ENCODE measurements at places on chromosomes 3 and 15.
A peak's percentile ranks its signal among the peaks of the same experiment; 100 is the strongest.

DNA sequence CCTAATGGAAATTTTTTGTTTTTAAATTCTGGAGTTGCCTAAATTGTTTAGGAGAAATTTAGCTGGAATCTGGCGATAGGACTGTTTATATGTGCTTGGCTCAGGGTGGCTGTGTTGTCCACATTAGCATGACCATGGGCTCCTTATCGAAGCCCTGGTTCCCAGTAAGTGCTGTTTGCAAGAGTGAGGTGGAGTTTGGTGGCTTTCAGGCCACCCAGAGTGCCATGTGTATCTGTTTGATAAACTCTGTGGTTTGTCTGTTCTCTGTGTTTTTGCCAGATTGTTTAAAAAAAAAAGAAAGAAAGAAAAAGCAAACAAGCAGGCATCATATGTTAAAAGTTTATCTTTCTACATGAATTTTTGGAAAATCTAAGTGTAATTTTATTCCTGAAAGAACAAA is 51.5 kb downstream of the PLCL2 start:
- H3K27me3 ChIP-seq, result peaks cover 34% of the 10 kb centered on the region
- H3K4me3 ChIP-seq, result no peak overlapping the region
- H3K27ac ChIP-seq, result no peak overlapping the region
- H3K4me1 ChIP-seq, result peaks cover 4% of the 10 kb centered on the region

DNA sequence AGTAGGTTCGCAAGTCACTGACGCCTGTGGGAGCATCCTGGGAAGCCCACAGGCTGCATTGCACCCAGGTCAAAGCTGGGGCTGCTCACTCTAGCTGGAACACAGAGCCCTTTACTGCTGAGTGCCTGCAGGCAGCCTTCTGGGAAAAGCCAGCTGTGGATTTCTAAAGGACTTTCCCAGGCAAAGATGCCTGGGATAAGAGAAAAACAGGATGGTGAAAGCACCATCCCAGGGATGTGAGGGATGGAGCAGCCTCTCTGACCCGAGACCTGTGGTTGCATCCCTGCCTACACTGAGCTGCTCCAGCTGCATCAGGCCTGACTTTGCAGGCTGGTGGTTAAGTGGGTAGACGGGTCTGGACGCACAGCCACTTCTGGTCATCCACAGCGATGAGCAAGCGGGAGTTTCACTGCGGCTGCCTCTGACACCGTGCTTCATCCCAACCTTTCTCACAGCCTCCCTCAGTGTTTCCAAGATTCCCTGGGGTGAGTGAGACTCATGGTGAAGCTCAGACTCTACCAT is 52.5 kb upstream of the AMOTL2 start:
- DNase-seq, result no peak
- H3K27ac ChIP-seq, result peak overlapping the region; percentile 21
- H3K4me1 ChIP-seq, result peaks cover 4% of the 10 kb centered on the region

GRCh38 chr15:40050788-40051470 is 11.9 kb upstream of the SRP14 start:
- no peak overlapping the region for H3K4me3 ChIP-seq
- peaks cover 62% of the 10 kb centered on the region for H3K4me1 ChIP-seq
- H3K27ac ChIP-seq, result peak overlapping the region; percentile 82
- DNase-seq, result no peak
- no peaks in the 10 kb centered on the region for H3K27me3 ChIP-seq

DNA sequence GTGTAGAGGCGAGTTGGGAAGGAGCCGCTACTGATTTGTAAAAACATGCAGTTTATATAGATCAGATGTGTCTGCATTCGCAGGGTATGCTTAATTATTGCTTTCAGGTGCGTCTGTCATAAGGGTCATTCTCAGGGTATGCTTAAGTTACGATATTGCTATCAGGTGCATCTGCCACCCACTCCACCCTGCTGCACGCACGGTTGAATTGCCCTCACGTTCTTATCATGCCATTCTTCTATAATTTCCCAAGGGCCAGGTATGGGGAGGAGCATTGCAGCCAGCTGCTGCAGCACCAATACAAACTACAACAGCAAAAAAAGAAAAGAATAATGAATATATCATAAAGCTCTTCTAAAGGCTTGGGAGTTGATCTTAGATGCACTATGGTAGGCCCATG is 230.0 kb downstream of the KBTBD8 start:
- DNase-seq, result no peak
- H3K4me1 ChIP-seq, result peaks cover 3% of the 10 kb centered on the region
- no peaks in the 10 kb centered on the region for H3K27me3 ChIP-seq

- no peak for DNase-seq
- H3K27me3 ChIP-seq, result no peaks in the 10 kb centered on the region
- H3K4me1 ChIP-seq, result peaks cover 4% of the 10 kb centered on the region
- H3K4me3 ChIP-seq, result no peak overlapping the region
Measured at GRCh38 chr3:173709026-173709425, 311.5 kb downstream of the NLGN1 start.

- no peak overlapping the region for H3K4me3 ChIP-seq
- peaks cover 13% of the 10 kb centered on the region for H3K4me1 ChIP-seq
Measured at GRCh38 chr3:59425942-59426341, 376.1 kb upstream of the CFAP20DC start.

DNA sequence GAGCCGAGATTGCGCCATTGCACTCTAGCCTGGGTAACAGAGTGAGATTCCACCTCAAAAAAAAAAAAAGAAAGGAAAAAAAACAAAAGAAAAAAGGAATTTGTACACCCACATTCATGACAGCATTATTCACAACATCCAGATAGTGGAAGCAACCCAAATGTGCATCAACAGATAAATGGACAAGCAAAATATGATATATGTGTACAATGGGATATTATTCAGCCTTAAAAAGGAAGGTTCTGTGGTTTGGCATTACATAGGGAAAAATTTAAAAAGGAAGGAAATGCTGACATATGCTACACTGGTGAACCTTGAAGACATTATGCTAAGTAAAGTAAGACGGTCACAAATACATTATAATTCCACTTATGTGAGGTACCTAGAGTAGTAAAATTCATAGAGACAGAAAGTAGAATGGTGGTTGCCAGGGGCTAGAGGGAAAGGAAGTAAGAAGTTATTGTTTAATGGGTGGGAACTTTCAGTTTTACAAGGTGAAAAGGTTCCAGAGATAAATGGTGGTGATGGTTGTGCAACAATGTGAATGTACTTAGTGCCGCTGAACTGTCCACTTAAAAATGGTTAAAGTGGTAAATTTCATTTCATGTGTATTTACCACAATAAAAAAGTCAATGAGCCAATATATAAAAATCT is 118.5 kb downstream of the MYLK start:
- no peak overlapping the region for H3K4me3 ChIP-seq
- peaks cover 4% of the 10 kb centered on the region for H3K4me1 ChIP-seq
- no peaks in the 10 kb centered on the region for H3K36me3 ChIP-seq
- H3K27me3 ChIP-seq, result peaks cover 3% of the 10 kb centered on the region
- no peak for DNase-seq

GRCh38 chr3:32041316-32041715 is 59.8 kb downstream of the ZNF860 start:
- H3K4me3 ChIP-seq, result no peak overlapping the region
- no peaks in the 10 kb centered on the region for H3K27me3 ChIP-seq
- DNase-seq, result no peak
- H3K4me1 ChIP-seq, result peaks cover 21% of the 10 kb centered on the region
- no peaks in the 10 kb centered on the region for H3K36me3 ChIP-seq

DNA sequence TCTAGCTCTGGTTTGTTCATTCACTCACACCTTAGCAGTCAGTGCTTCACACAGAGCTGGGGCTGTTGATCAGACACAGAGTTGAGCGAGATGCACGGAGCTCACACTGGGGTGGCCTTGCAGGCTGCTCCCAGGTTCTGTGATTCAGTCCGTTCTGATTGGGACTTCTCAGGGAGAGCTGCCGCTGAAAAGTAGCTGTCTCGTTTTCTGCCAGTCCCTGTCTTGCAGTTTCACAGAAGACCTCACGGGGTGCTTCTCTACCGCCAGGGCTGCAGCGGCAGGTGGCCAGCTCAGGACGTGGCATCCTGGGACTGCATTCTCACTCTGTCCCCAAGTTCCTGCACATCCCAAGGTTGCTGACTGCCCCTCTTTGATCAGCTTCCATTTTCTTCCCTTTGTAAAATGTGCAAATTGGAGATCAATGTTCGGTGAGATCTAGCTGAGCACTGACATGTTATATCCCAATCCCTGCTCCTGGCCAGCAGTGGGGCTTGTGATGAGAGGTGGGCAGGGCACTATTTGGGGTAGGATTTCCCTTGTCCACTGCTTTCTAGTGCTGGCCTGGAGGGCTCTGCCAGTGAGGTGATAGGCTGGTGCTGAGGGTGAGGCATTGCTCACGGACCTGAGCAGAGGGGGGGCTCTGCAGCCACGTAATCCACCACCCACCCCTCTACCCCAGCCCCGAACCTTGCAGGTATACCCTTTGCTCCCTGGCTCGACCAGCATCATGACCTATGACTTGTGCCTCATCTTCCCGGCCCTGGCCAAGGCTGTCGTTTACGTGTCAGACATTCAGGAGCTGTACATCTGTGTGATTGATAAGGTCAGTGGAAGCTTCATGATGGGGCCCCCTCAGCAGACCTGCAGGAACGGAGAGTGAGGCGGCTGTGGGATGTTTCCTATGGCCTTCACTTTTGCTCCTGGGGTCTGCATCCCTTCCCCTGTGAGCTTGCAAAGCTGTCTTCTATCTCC is 5.3 kb upstream of the TXNRD3 start:
- no peaks in the 10 kb centered on the region for H3K36me3 ChIP-seq
- no peak for DNase-seq
- H3K4me3 ChIP-seq, result no peak overlapping the region

DNA sequence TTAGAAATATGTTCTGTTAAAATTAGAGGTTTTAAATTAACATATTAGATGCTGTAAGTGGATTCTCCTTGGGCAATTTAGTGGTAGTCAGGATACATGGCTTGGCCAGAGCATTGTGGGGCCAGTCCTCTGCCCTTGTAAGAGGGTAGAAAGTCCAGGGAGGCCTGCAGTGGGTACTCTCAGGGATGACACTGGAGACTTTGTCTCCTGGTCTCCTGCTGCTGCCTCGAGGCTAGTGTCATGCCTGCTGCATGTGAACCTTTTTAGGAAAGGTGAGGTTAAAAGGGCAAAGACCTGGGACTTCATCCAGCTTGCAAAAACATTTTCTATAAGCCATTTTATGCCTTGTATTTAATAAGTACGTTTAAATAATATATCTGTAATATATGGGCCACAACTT is 96.8 kb upstream of the PROK2 start:
- H3K27ac ChIP-seq, result no peak overlapping the region
- no peaks in the 10 kb centered on the region for H3K27me3 ChIP-seq
- H3K36me3 ChIP-seq, result no peaks in the 10 kb centered on the region
- no peak overlapping the region for H3K4me3 ChIP-seq
- no peak for DNase-seq

GRCh38 chr3:146100180-146100579 is 60.8 kb downstream of the PLOD2 start:
- H3K36me3 ChIP-seq, result peaks cover 11% of the 10 kb centered on the region
- no peak overlapping the region for H3K27ac ChIP-seq
- no peaks in the 10 kb centered on the region for H3K4me1 ChIP-seq
- H3K4me3 ChIP-seq, result no peak overlapping the region
- no peaks in the 10 kb centered on the region for H3K27me3 ChIP-seq

DNA sequence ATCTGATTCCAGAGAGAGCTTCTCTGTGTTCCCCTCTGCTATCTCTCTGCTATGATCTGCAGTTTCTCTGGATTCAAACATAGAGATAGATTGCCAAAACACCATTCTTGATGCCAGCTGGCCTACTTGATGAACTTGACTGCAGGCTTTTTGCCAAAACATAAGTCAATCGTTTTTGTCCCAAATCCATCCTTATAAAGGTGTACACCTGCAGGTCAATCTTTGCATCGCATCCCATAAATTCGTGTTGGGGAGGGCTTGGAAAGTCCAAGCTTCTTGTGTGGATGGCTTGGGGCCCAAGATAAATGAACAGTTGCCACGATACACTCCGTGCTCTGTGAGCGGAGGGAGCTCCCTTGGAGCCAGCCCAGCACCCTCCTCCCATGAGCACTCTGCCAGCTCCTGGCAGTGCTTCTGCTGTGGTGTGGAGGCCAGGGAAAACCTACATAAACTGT is 2.7 kb downstream of the CERS3 start:
- no peak for DNase-seq
- no peak overlapping the region for H3K4me3 ChIP-seq
- H3K27me3 ChIP-seq, result peaks cover 6% of the 10 kb centered on the region
- no peak overlapping the region for H3K27ac ChIP-seq
- H3K4me1 ChIP-seq, result no peaks in the 10 kb centered on the region

GRCh38 chr3:17772556-17772955 is 30.1 kb upstream of the TBC1D5 start:
- DNase-seq, result no peak
- H3K27ac ChIP-seq, result no peak overlapping the region
- no peaks in the 10 kb centered on the region for H3K36me3 ChIP-seq
- no peak overlapping the region for H3K4me3 ChIP-seq

GRCh38 chr3:24907106-24907505 is 412.5 kb upstream of the THRB start:
- H3K27me3 ChIP-seq, result peaks cover 11% of the 10 kb centered on the region
- H3K36me3 ChIP-seq, result no peaks in the 10 kb centered on the region
- H3K4me1 ChIP-seq, result no peaks in the 10 kb centered on the region
- DNase-seq, result no peak

DNA sequence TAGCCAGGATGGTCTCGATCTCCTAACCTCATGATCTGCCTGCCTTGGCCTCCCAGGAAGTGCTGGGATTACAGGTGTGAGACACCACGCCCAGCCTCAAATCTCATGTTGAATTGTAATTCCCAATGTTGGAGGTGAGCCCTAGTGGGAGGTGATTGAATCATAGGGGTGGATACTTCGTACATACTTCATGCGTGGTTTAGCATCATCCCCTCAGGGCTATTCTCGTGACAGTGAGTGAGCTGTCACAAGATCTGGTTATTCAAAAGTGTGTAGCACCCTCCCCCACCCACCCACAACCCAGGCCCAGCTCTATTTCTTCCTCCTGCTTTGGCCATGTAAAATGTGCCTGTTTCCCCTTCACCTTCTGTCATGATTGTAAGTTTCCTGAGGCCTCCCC is 236.9 kb upstream of the IL12A start:
- H3K4me3 ChIP-seq, result no peak overlapping the region
- no peaks in the 10 kb centered on the region for H3K4me1 ChIP-seq
- no peak overlapping the region for H3K27ac ChIP-seq

DNA sequence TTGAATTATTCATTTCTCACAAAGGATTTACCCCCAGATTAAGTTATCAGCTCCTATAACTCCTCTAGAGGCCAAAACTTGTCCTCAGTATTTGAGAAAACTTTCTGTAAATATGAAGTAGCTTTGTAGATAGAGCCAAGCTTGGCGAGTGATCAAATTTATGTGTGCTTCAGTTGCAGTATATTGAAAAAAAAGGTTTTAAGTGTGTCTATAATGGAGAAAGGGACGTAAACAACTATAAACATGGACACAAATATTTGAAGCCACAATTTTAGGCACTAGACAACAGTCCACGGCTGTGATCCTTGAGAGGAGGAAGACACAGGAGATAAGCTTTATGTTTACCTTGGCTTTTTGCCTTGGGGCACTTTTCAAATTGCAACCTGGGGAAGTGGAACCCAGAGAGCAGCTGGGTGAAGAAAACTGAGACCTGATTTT is 118.7 kb downstream of the THRB start:
- H3K27me3 ChIP-seq, result no peaks in the 10 kb centered on the region
- DNase-seq, result no peak
- H3K36me3 ChIP-seq, result no peaks in the 10 kb centered on the region
- H3K4me3 ChIP-seq, result no peak overlapping the region
